NCI-H2107 (cell line): ENCODE measurements at places on chromosomes 3 and 15.

DNA sequence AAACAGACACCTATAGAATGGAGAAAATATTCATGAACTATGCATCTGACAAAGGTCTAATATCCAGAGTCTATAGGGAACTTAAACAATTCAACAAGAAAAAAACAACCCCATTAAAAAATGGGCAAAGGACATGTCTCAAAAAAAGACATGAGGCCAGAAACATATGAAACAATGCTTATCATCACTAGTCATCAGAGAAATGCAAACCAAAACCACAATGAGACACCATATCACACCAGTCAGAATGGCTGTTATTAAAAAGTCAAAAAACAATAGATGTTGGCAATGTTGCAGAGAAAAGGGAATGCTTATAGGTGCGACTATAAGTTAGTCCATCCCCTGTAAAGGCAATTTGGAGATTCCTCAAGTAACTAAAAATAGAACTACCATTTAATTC lies 11.4 kb upstream of the HDGFL3 start:
- no peak for DNase-seq

DNA sequence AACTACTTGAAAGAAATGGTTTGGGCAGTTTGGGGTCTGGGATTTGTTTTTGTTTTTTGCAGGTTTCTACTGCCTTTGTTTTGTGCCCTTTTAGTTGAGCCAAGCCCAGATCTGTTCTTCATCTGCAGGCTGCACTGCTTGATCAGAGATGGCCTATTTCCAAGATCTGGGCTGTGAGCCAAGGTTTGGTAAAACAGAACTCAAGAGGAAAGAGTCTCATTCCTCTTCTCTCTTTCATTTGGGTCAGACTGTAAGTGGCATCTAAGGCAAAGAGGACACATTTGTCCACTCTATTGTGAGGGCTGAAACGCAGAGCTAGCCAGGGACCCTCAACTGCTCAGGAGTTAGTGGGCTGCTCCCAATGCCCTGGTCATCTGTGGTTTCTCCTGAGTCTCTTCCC lies 104.4 kb upstream of the UBE3A start:
- no peak for DNase-seq

DNA sequence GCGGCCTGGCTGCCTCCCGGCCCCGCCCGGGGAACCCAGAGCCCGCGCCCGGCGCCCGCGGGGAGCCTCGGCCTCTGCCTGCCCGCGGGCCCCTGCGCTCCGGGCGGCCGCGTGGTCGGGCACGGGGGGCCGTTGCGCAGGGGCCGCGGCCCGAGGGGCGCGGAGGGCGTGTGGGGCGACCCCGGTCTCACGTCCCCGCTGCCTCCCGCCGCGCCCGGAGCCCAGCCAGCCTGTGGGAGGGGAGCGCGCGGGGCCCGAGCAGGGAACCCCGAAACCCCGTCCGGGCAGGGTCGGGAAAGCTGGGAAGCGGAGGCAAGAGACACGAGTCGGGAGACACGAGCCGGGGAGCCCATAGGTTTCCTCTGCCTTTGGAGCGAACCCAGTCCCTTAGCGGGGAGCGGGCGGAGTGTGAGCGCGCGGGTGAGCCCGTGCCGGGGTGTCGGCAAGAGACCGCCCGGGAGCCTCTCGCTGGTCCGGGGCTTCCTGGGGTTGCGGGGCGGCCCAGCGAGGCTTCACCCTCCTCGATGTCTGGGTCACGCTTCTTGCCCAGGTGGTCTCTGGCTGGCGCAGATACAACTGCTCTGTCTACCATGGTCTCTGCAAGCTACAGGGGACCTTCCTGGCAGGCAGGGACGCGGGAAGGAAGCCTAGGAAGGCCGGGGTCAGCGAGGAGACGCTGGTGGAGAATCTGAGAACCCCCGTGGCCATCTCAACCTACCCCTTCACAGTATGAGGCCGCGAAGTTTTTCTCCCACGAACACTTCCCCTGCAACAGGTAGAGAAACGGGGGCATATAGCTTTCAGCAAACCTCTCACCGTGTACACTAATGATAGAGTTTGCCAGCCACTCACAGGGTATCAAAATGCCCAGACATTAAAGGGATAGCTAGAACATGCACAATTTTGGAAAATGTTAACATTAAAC lies 586 bp downstream of the LRRK1 start:
- no peak for DNase-seq

GRCh38 chr3:139640456-139640855 lies 37.3 kb downstream of the NMNAT3 start:
- DNase-seq: no peak

DNA sequence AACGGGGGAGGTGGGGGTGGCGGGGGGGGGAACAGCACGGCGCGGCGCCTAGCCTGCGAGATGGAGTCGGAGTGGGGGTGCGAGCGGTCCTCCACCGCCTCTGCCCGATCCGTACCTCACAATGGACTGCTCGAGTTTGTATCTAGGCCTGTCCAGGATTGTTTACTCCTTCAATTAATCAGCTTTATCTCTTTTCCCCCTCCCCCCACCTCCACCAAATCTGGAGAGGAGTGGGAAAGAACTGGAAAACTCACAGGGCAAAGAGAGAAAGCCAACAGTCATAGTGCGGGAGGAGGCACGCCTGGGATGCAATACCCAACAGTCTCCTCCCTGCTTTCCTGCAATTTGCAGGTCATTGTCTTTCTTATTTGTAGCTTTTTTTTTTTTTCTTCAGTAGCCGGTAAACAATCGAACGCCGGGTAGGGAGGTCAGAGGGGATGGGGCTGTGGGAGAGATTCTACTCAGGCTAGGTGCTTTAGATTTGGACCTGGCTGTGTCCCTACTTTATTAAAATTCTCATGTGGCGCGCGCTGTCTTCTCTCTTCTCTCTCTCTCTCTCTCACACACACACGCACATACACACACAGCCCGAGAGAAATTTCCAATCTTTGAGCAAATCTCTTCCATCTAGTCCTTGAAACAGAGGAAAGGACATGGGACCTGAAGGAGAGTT lies 6.9 kb upstream of the MEIS2 start:
- no peak for DNase-seq

- no peak for DNase-seq
Measured at GRCh38 chr15:76674883-76675282, 230.3 kb downstream of the SCAPER start.
